ENCODE measurements at places on chromosomes 6 and 20. TPM values are rescaled to one million over a fixed set of nuclear protein-coding genes. Genes with fewer than 3 reads are reported as not detected.

DNA sequence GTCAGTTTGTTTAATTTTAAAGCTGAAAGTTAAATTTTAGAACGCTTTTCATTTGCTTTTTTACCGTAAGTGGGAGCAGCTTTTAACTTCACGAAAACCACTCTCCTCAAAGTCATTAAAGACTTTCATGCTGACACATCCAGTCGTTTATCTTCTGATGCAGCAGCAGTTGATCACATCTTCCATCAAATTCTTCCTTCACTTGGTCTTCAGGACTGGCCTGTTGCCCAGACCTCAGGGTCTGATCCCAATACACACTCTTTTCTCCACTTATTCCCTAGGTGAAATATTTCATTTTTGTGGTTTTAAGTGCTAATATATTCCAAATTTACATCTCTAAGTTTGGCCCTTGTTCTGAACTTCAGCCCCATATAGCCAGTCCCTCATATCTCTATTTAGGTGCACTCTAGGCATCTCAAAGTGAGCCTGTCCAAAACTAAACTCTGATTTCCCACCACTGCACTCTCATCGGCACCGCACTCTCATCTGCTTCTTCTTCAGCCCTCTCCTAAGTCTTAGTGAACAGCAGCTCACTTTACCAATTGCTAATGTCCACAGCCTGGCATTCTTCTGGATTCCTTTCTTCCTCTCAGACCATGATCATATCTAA, 20.4 kb downstream of the AFDN start:
- H3K27ac ChIP-seq = no peak overlapping the region
- no peak for DNase-seq

GRCh38 chr6:161360520-161360919, 86.7 kb upstream of the AGPAT4 start:
- no peak overlapping the region for H3K4me3 ChIP-seq
- no peak overlapping the region for H3K27ac ChIP-seq
- no peak for DNase-seq
- no peaks in the 10 kb centered on the region for H3K4me1 ChIP-seq

GRCh38 chr20:62025832-62026563, 39.7 kb downstream of the TAF4 start:
- H3K27ac ChIP-seq = no peak overlapping the region
- no peaks in the 10 kb centered on the region for H3K27me3 ChIP-seq

- no peaks in the 10 kb centered on the region for H3K27me3 ChIP-seq
- H3K4me1 ChIP-seq = no peaks in the 10 kb centered on the region
- no peak overlapping the region for H3K4me3 ChIP-seq
- no peaks in the 10 kb centered on the region for H3K36me3 ChIP-seq
Observed at GRCh38 chr20:63754008-63754407, 14.4 kb downstream of the SLC2A4RG start.

Gene PPIL6
- total RNA-seq = 1.8 TPM

- H3K36me3 ChIP-seq = peaks cover 19% of the 10 kb centered on the region
- no peaks in the 10 kb centered on the region for H3K4me1 ChIP-seq
- H3K27me3 ChIP-seq = no peaks in the 10 kb centered on the region
- no peak overlapping the region for H3K4me3 ChIP-seq
- H3K27ac ChIP-seq = no peak overlapping the region
Observed at GRCh38 chr20:52150440-52151258, 40.9 kb downstream of the ZFP64 start.

DNA sequence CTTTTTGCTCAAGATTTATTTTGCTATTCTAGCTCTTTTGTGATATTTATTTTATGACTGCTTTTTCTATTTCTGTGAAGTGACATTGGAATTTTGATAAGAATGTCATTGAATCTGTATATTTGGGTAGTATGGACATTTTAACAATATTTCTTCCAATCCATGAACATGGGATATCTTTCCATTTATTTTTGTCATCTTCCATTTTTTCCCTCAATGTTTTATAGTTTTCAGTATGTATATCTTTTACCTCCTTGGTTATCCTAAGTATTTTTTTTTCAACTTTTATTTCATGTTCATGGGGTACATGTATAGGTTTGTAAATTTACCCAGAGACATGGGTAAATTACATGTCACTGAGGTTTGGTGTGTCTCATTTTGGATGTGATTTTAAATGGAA, 74.1 kb upstream of the PREP start:
- no peaks in the 10 kb centered on the region for H3K27me3 ChIP-seq
- no peaks in the 10 kb centered on the region for H3K4me1 ChIP-seq
- no peak overlapping the region for H3K27ac ChIP-seq

DNA sequence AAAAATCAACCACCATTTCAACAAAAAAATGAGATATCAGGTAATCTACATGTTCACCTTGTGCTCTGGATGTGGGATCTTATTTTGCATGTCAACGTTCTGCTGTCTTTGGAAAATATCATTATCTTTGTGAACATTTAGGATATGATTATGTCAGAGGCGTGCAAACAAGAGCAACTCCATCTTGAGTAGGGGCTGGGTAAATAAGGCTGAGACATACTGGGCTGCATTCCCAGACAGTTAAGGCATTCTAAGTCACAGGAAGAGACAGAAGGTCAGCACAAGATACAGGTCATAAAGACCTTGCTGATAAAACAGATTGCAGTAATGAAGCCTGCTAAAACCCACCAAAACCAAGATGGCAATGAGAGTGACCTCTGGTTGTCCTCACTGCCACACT, 28.8 kb upstream of the ZBTB24 start:
- H3K4me1 ChIP-seq = peaks cover 9% of the 10 kb centered on the region
- H3K27me3 ChIP-seq = no peaks in the 10 kb centered on the region
- H3K4me3 ChIP-seq = no peak overlapping the region

- no peaks in the 10 kb centered on the region for H3K27me3 ChIP-seq
- peaks cover 20% of the 10 kb centered on the region for H3K4me1 ChIP-seq
- H3K27ac ChIP-seq = no peak overlapping the region
- peak overlapping the region; percentile 6 for H3K4me3 ChIP-seq
Observed at GRCh38 chr20:53949319-53949839, 121.0 kb downstream of the BCAS1 start.

DNA sequence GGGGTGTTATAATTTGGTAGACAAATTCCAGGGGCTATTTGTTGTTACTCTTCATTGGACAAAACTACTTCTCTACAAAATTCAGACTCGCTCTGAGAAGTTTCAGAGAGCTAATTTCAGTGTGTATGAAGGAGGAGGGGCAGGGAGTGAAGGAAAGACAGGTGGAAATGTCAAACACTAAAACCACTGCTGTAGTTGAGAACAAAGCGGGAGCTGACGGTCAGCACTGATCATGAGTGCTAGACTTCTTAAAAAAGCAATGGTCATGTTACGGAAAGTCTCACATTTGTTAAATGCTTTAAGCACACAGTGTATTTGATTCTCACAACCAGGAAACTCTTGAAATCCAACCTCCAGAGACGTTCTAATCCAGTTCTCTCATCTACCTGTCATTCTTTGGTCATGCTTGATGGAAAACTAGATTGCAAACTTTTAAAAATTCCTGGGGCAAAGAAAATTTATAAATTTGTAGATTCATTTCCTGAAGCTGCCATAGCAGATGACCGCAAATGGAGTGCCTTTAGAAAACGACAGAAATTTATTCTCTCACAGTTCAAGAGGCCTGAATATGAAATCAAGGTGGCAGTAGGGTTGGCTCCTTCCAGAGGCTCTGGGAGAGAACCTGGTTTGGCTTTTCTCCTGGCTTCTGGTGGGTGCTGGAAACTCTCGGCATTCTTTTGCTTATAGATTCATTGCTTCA, 100.7 kb upstream of the CARMIL1 start:
- H3K27me3 ChIP-seq = no peaks in the 10 kb centered on the region
- no peak overlapping the region for H3K27ac ChIP-seq
- H3K4me3 ChIP-seq = no peak overlapping the region
- no peaks in the 10 kb centered on the region for H3K4me1 ChIP-seq

DNA sequence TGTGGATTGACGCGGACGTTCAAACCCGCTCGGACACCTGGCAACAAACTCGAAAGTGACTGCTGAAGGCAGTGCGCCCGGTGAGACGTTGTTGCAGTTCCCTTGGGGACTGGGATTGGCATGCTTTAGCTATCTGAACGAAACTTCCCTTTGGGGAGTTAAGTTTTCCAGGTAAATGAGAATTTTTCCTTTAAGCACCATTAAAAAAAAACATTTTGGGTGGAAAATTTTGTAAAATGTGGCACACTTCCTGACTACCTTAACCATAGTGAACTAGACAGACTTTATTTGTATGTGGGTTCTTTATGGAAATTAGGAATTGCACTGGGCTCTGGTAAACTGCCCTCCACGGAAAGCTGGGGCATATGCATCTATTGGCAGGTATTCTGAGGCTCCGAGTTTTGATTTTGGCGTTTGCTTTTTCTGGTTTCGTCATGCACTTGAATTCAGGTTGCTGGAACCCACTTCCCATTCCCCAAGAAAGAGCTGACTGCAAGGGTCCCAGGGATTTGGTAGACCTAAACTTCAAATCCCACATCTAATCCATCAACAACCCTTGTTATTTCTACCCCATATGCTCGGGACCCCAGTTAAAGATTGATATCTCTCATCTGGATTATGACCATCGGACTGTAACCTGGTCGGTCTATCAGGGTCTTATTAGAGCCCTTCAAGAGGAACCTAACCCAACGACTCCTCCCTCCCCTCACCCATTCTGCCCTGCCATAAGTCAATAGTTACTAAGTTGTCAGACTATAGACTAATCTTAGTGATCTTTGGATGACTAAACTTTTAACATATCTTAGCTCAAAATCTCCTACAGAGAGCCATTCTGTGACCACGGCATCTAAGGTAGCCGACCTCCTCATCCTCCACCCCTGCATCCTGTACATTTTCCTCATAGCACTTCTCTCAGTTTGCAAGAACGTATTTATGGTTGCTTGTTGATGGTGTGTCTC, 800 bp upstream of the DYNLT1 start:
- peak overlapping the region; percentile 91 for H3K27ac ChIP-seq
- H3K27me3 ChIP-seq = no peaks in the 10 kb centered on the region
- DNase-seq = no peak
- H3K4me1 ChIP-seq = peaks cover 37% of the 10 kb centered on the region
- H3K36me3 ChIP-seq = no peaks in the 10 kb centered on the region

Gene GUCA1A
- not detected for total RNA-seq

DNA sequence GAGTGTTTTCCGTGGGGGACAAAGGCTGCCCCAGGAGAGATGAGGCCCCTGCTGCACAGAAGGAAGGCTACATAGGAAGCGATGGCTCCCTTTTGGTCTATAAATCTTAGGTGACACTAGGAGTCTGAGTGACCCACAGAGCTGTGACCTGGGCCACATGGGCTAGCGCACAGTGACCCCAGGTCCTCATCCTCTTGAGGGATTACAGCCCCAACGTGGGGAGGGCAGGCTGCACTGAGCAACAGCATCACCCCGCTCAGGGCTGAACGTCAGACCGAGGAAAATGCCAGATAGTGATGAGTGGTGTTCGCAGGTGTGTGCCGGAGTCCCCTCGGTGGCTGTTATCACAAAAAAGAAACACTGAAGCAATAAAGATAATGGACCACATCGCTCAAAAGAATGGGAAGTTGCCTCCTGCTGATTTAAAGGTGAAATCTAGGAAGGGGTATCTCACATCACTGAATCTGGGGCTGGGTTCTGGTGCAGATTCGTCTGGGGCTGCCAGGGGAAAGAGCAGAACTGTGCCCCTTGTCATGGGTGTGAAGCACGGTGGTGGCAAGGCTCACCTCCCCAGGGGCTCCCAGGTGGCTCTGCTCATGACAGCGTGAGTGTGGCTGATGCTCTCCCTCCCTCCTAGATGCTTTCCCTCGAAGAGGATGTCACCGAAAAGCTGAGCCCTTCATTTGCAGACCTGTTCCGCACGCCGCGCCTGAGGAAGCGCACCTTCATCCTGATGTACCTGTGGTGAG, 14.5 kb downstream of the SLC22A1 start:
- H3K4me3 ChIP-seq = no peak overlapping the region
- no peaks in the 10 kb centered on the region for H3K36me3 ChIP-seq
- H3K27me3 ChIP-seq = no peaks in the 10 kb centered on the region
- DNase-seq = no peak
- H3K27ac ChIP-seq = no peak overlapping the region

Gene SOX12
- total RNA-seq = 14.4 TPM

Gene PTCRA
- total RNA-seq = not detected

DNA sequence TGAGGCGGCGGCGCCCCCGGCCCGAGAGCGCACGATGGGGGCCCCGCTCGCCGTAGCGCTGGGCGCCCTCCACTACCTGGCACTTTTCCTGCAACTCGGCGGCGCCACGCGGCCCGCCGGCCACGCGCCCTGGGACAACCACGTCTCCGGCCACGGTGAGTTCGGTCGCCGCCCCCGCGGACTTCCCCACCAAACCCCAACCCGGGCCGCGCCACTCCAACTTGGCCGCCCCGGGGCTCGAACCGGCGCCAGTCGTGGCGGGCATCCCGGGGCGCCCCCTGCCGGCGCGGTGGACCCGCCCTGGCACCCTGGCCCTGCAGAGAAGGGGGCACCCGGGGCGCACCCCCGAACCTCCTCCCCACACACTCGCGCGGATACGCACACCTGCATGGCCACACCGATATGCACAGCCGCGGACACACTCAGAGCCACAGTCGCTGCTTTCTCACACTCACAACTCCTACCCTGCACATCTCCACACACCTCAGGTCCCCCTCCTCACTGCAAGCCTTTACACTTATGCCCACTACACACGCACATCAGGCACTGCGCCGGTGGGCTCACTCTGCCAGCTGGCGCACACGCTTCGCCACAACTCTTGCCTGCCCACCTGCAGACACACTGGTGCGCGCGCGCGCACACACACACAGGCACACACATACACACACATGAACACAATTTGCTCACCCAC, 535 bp downstream of the VSTM2L start:
- H3K27ac ChIP-seq = no peak overlapping the region
- peaks cover 58% of the 10 kb centered on the region for H3K27me3 ChIP-seq
- DNase-seq = peak; percentile 32
- H3K36me3 ChIP-seq = no peaks in the 10 kb centered on the region
- H3K4me1 ChIP-seq = peaks cover 10% of the 10 kb centered on the region
- no peak overlapping the region for H3K4me3 ChIP-seq

DNA sequence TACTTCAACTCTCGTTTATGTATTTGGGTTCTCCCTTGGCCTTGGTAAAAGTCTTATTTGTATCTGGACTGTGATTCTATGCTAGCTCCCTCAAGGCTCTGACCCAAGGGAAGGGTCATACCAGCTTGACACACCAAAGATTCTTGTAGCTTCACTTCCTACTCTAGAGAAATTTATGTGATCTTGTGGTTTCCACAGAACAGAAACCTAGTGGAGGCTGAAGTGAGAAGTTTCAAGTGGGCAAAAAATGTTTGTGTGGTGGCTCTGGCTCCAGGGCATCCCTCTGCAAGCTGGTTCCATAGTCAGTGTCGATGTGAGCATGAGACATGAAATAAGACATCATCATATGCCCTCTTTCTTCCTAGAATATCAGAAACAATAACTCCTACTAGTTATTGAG, 48.1 kb upstream of the TNFRSF21 start:
- no peak overlapping the region for H3K27ac ChIP-seq
- H3K4me1 ChIP-seq = peaks cover 33% of the 10 kb centered on the region
- H3K4me3 ChIP-seq = no peak overlapping the region
- no peak for DNase-seq
- no peaks in the 10 kb centered on the region for H3K36me3 ChIP-seq
